ENCODE measurements at places on chromosomes 7 and 10.

GRCh38 chr7:28806841-28807240 is 151.3 kb downstream of the TRIL start:
- no peak for DNase-seq

GRCh38 chr7:4010061-4010605 is 672.0 kb upstream of the FOXK1 start:
- no peak for DNase-seq

DNA sequence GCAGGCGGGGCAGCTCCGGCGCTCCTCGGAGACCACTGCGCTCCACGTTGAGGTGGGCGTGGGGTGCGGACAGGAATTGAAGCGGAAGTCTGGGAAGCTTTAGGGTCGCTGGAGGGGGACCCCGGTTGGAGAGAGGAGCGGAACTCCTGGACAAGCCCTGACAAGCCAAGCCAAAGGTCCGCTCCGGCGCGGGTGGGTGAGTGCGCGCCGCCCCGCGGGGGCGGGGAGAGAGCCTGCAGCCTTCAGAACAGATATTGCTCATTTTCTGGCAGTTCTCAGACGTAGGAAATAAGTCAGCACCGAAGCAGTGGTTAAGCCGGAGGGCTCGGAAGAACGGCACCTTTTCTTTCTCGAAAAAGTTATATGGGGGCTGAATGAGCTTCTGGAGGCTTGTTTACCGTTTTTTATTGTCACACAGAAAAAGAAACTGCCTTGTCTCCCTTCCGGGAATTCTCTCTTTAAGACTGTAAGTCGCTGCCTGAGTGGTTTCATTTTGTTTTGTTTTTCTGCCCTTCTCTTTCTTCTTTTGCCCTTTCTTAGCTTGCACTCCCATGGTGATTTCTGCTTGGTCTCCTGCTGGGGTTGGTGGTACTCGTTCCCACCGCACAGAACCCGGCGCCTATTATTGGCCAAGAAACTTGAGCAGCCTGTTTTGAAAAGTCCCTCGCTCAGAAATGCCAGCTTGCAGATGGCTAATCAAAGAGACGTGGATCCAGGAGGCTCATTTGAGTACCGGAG is 732 bp downstream of the FAS start:
- no peak for DNase-seq

DNA sequence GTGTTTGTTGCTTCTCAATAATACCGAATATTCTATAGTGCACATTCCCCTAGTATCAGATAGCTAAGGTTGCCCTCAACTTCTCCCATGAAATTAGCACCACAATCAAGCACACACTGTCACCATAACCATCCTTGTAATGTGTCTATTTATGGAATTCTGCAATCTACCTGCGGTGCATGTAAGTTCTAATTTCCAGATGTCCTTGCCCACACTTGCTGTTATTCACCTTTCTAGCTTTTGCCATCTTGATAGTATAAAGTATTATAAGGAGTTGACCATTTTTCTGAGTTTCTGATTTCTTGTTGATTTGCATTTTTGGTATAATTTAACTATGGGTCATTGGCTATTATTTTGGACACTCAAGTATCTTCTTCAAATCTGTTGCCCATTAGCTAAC is 490.1 kb upstream of the GALNT17 start:
- DNase-seq = no peak

- no peak for DNase-seq
Measured at GRCh38 chr7:10022957-10023356, 950.7 kb upstream of the PHF14 start.

- no peak for DNase-seq
Measured at GRCh38 chr10:23344241-23344841, at the start of gene C10orf67. TSS of gene C10orf67 (minus strand) at chr10:23344797. CDS start at chr10:23344774, 23 bp downstream.

- peak; percentile 17 for DNase-seq
Measured at GRCh38 chr10:76881477-76882220, 756.0 kb downstream of the KCNMA1 start.

DNA sequence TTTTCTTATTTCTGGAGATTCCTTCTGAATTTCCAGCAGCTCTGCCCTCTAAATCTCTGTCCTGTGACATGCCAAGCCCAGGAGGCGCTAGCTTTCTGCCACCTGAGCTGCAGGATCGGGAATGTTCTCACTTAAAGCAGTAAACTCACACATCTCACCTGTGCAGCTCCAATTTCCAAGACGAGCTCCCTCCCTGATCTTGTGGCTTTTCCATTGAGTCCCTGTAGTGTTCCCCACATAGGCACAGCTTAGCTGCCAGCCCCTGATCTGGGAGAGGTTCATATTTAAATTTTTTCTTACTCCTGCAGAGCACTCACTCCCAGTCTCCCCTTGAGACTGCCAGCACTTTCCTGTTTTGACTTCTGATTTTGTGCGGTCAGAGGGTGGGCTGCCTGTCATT is 479.3 kb downstream of the GLRX3 start:
- DNase-seq = no peak

DNA sequence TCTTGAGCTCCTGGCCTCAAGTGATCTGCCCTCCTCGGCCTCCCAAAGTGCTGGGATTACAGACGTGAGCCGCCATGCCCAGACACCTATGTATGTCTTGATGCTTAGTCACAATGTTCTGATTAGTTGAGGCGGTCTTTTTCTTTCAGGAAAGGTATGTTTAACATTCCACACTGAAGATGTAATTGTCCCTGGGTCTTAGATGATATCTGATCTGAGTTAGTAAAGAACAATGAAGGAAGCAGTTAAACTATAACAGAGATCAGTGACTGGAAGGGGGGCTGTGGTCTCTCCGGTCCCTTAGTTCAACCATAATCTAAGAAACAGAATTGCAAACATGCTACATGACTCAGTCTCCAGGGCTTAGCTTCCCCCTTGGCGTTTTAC is 31.5 kb upstream of the SH2D4B start:
- no peak for DNase-seq

GRCh38 chr10:52770904-52771303 is 1.7 kb downstream of the MBL2 start:
- no peak for DNase-seq

DNA sequence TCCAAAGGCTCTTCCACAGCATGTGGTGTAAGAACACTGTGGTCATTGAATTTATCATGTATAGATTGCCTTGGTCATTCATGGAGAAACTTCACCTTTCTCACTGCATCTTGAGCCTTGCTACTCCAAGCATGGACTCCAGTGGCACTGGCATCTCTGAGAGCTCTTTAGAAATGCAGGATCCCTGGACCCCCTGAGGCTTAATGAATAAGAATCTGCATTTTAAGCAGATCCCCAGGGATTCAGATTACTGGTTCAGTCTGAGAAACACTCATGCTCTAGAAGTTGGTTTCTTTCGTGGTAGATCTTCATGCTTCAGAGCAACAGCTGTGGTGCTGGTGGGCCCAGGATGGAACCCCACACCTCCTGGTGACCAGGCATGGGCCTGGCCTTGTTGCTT is 63.2 kb downstream of the CFAP58 start:
- DNase-seq = no peak

DNA sequence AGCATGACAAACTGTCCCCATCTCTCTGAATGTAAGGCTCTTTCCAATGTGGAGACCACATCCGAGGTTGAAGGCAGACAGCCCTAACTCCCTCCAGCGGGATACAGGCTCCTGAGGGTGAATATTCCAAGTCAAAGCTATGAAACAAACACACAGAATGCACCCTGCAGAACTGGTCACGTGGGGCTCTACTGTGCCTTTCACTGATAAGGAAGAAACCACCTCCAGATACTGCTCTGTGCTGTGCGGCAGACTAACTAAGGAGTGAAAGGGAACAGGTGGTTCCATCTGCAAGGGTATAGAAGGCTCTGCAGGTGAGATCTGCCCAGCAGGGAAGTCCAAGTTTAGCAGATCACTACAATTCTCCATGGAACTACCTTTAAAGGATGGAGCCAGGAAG is 534.4 kb downstream of the KCNMA1 start:
- DNase-seq = no peak

DNA sequence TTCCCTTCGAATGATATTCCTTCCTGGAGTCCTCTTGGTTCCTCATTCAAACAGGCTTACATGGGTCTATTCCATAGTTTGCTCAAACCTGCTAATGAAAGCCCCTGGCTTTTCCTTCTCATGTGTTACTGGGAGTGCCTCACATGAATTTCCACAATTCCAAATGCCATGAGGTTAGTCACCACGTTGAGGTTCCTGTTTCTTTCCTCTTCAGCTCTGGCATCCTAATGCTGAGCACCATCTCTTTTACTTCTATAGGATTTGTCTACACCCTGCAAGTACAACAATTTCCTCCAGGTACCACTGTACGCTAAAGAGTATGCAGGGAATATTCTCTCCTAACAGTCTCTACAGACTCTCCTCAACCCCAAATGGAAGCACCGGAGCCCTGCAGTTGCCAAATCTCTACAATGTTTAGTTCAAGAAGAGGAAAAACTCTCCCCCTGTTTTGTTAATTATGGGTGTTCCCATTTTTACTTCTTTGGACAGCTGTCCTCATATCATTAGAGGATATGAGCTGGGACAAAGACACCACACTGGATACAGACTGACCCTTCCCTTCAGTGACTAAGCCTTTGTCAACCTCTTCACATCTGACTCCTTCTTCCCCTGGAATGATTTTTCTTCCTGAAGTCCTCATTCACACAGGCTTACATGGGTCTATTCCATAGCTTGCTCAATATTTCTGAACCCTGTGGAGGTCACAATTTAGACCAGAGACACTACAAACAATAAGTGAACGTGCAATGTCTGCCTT is 145.8 kb upstream of the BET1 start:
- DNase-seq = no peak

GRCh38 chr10:104809288-104810090 is 168.4 kb downstream of the SORCS3 start:
- no peak for DNase-seq

- no peak for DNase-seq
Measured at GRCh38 chr10:104092749-104093148, 7.1 kb upstream of the COL17A1 start.

DNA sequence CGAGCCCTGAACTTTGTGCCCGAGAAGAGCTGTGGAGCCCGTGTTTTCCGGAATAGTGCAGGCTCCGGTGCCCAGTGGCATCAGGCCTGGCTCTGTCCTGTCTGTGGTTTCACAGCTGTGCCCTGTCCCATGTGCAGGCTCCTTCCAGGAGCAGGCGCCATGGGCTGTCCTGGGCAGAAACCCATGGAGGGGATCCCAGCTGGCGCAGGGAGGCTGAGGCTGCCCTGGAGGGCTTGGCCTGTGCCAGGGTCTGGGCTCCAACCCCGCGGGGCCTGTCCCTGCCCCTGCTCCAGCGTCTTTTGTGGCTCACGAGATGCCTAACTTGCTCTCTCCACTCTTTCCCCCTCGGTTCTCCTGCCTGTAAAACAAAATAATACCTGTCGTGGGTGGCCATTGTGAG is 23.3 kb upstream of the CRHR2 start:
- no peak for DNase-seq

DNA sequence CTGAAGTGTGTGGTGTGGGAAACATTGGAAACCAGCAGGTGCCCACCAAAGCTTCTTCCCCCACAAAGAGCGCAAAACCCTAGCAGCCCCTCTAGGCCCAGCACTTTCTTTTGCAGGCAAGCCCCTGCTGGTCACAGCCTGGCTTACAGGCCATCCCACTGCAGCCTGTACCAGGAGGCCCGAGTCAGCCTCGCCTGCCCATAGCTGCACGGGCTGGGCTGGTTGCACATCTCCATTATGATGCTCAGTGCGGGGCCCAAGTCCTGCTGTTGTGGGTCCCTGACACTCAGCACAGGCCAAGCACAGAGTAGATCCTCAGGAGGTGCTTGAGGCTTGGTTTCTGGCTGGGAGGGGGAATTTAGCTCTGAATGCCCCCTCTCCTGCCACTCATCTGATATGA is 8.0 kb downstream of the CDHR1 start:
- DNase-seq = no peak

DNA sequence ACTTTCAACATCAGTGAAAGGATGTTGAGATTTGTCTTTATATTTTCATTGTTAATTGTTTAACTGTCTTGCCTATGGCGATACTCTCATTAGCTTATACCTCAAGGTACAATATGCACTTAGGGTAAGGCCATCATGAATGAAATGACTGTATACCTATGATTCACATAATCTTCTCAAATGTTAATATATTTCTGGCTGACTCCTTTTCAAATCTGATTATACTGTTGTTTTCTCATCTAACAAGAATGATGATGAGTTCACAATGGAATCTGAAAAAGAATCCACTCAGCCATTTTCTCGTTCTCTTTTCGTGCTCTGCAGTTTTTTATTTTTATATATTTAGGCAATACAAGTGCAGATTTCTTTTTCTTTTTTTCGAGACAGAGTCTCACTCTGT is 159.1 kb downstream of the ARHGAP12 start:
- no peak for DNase-seq

GRCh38 chr10:112345202-112345601 is 28.7 kb upstream of the ACSL5 start:
- no peak for DNase-seq

DNA sequence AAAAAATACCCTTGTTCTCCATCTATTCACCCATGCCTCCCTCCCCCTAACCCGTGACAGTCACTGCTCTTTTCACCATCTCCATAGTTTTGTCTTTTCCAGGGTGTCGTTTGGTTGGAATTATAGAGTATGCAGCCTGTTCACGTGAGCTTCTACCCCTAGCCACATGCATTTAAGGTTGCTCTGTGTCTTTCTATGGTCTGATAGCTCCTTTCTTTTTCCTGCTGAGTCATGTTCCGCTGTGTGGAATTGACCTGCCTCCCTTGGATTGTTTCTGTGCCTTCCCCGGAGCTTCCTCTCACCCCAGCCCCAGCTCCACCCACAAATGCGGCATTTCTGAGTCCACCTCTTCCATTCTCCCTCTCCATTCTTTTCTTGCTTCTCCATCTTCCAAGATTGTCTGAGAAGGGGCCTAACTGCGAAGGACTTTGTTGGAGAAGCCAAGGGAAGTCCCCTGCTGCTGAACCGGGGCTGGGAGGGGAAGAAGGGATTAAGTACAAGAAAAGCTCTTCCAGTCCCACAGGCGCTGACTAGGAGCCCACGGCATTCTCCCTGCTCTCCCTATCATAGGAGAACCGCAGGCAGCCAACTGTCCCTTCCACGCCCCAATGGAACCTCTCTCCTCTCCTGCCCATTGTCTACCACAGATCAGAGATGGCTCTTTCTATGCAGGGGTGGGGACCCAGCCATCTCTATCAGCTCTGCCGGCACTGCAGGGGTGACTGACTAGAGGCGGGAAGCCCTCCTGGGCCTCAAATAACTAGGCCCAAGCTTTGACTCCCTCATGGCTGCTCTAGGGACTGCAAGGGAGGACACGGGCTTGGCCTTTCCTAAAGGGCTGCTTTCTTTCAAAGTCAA is 87.5 kb upstream of the ANLN start:
- no peak for DNase-seq

- no peak for DNase-seq
Measured at GRCh38 chr10:132400041-132400546, 3.1 kb downstream of the PWWP2B start.

DNA sequence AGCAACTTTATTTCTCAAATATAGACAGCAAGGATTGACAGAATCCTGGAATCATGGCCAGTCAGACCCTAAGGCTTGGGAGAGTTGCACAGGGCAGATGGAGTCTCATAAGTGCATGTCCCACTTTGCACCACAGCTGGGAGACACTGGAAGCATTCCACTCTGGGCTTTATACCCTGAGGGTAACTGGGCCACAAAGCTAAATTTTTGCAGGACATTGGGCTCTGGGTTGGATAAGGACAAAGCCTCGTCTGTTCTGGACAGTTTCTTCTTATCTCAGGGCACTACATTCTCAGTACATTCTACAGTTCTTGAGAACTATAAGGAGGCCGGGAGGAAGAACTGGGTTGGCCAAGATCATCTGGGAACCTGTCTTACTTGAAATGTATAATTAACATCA is 158.3 kb upstream of the IGFBP3 start:
- no peak for DNase-seq

- DNase-seq = no peak
Measured at GRCh38 chr7:39761449-39761848, 138.1 kb downstream of the RALA start.
